Fibroblast of villous mesenchyme (primary cell): ENCODE measurements at places on chromosomes 2 and 18. TPM values are rescaled to one million over a fixed set of nuclear protein-coding genes. Genes with fewer than 3 reads are reported as not detected.

The RMND5A gene
- 15.5 and 24.6 TPM in 2 replicates for total RNA-seq

The CENPO gene
- total RNA-seq: 19.6 and 26.3 TPM in 2 replicates

The ACVR1 gene
- 38.7 and 44.9 TPM in 2 replicates for total RNA-seq

The CIB4 gene
- total RNA-seq: not detected in 2 replicates

The RNF149 gene
- total RNA-seq: 49.3 and 53.5 TPM in 2 replicates

The AQP12A gene
- total RNA-seq: not detected in 2 replicates

The EMILIN1 gene
- 144 and 160 TPM in 2 replicates for total RNA-seq

The ITGA6 gene
- 58.0 and 131 TPM in 2 replicates for total RNA-seq

The NEB gene
- total RNA-seq: under 0.01 TPM in 2 replicates

The DNAH7 gene
- under 0.01 and 0.32 TPM in 2 replicates for total RNA-seq

The CWC22 gene
- 11.3 and 17.3 TPM in 2 replicates for total RNA-seq

The STPG4 gene
- 0.64 and 2.2 TPM in 2 replicates for total RNA-seq

The PSMA8 gene
- not detected in 2 replicates for total RNA-seq

DNA sequence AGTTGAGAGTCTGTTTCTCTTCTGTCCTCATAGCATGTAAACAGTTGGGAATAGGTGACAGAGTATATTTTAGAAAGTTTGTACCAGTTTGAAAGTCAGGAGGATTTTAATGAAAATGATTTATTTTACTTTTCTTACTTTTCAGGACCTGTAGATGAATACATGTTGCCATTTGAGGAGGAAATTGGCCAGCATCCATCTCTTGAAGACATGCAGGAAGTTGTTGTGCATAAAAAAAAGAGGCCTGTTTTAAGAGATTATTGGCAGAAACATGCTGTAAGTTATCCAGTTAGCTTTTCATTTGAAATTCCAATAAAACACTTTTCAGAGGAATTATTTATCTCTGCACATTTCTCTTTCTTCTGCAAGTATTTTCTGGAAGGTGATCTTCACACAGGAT lies 81.1 kb downstream of the ACVR2A start:
- no peak for DNase-seq

- DNase-seq: no peak
These were observed 310.3 kb downstream of the GULP1 start for GRCh38 chr2:188601927-188602326.

DNA sequence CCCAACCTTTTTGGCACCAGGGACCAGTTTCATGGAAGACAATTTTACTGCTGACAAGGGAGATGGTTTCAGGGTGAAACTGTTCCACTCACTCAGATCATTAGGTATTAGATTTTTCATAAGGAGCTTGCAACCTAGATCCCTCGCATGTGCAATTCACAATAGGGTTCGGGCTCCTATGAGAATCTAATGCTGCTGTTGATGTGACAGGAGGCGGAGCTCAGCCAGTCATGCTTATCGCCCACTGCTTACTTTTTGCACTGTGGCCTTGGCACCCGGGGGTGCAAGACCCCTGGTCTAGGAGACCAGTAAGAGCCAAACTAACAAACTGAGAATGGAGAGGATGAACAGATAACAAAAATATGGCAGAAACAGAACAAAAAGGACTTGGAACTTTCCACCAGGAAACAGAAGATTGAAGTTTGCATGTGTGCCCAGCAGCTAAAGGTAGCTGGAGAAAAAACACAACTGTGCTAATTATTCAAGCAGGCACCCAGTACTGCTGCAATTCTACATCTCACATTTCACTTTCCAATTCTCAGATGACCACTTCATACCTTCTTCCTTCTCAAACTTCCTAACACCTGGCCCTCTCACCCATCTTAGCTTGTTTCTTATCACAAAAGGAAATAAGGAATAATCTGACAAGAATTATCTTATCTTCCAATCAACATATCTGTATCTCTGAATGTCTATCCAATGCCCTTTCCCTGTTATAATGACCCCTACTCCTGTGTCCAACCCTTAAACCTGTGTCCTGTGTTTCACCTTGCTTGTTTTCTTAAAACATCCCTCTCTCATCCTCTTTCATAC lies 24.8 kb downstream of the SP3 start:
- no peak for DNase-seq

DNA sequence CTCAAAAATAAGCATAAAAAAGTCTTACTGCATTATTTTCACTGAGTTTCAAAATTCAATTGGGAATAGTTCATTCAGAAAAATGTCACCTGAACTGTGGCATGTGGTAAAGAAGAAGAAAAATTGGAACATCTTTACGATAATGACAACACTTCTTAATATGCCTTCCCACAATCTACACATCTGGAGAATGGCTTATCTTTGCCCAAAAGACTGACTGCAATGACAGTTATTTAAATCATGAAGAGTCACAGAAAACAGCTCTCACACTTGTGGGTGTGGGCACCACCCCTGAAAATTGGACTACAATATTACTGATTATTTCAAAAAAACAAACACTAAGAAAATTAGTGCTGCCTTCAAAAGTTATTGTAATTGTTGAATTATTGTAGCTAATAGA lies 152.3 kb downstream of the USP34 start:
- DNase-seq: no peak

- DNase-seq: no peak
These were observed 427.3 kb downstream of the GALR1 start for GRCh38 chr18:77676910-77677309.

DNA sequence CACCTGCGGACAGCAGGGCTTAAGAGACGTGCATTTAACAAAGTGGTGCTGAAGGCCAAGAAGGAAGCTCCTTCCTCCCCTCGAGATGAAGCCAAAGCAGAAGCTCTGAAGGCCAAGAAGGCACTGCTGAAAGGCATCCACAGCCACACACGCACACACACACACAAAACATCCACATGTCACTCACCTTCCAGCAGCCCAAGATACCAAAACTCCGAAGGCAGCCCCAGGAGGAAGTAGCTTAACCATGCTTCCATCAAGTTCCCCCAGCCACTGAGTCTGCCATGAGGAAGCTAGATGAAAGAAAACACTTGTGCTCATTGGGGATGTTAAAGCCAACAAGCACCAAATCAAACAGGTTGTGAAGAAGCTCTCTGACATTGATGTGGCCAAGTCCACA lies 175.7 kb upstream of the POU3F3 start:
- DNase-seq: no peak

GRCh38 chr2:176424746-176425145 lies 155.5 kb downstream of the MTX2 start:
- no peak for DNase-seq

DNA sequence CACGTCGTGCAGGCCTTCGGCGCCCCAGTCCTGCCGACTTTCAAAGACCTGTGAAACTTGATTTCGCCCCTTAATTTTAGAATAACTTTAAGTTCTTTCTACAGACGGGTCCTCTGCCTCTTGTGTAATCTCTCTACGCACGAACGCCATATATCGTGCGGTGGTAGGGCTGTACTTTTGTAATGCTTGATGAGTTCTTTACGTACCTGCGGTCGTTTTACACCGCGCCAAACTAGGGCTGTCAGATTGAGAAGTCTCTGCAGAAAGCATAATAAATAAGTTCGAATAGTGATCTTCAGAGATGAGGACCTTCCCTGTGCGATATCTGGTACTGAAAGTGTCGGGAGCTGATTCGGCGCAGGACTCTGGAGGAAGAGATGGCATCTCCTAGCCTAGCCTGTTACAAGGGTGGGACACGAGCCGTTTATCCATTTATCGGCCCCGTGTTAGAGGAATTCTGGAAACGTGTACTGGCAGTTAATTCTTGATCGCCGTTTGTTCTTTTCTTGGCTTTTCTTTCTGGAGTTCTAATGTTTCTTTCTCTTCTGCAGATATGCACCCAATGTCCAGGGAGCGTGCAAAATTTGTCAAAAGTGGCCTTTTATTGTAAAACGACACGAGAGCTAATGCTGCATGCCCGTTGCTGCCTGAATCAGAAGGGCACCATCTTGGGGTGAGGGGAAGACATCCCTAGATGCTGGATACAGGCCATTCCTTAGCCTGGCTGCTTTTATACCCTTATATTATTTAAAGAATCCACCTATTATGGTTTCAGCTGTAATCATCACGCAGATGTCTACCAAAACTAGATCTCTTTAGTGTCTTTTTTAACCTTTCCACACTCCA lies 781 bp upstream of the SLC5A6 start:
- DNase-seq: peak; percentile 88

DNA sequence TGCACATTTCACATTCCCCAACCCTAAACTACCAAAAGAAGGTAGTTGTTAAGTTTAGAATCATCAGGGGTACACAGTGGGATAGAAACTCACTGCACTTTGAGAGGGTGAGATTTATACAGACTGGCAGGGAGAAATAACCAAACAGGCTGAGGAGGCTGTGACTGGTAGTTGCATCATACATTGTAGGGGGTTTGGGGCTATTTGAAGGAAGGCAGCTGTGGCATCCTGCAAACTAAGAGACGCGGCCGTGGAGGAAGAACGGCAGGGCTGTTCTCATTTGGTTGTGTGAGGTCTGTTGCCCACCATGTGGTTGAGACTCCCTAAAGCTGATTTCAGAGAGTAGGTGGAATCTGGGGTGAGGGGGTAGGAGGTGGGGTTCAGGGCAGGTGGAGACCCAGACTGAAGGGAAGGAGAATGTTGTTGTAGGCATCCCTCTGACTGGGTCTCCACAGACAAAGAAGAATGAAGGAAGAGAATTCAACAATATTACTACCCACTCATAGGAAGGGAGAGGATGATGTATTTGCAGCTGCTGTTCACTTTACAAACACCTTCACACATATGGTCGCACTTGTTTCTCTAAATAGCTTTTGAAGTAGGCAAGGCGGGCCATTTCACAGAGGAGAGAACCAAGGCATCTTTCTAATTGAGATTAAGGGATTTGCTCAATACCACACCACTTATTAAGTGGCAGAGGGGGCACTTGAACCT lies 170.9 kb upstream of the SIX2 start:
- no peak for DNase-seq

DNA sequence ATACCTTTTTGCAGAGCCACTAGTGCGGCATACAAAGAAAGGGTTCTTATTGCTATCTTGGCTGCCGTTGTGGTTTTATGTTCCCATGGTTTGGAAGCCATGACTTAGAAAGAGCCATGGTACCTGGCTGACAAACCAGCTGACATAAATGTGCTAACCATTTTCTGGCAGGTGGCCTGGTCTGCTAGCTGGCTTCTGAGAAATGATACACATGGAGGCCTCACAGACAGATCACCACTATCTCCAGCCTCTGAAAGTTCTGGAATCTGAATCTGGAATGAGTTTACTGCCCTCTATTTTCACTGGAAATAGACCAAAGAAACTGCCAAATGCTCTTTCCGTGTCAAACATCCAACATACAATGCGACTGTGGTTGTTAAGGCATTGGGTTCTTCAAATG lies 123.7 kb downstream of the QPCT start:
- no peak for DNase-seq

GRCh38 chr18:12306752-12307700 lies 1.0 kb upstream of the TUBB6 start:
- DNase-seq: peak; percentile 82

- DNase-seq: no peak
These were observed 39.5 kb upstream of the RTN4 start for GRCh38 chr2:55089726-55090125.

DNA sequence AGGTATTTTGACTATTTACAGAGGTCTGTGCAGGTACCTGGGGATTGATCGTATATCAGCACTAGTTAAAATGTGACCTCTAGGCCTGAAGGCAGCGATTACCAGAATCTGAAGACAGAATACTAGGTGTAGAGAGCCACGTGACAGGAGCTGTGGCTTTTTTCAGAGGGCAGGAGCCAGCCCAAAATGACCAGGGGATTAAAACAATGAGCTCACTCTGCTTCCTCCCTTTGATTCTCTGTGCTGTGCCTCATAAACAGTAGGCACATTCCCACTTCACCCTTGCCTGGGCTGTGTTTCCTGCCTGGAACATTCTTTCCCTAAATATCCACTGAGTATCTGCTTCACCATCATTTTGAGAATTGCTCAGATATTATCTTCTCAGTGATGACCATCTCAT lies 15.2 kb downstream of the ITGAV start:
- peak; percentile 30 for DNase-seq

DNA sequence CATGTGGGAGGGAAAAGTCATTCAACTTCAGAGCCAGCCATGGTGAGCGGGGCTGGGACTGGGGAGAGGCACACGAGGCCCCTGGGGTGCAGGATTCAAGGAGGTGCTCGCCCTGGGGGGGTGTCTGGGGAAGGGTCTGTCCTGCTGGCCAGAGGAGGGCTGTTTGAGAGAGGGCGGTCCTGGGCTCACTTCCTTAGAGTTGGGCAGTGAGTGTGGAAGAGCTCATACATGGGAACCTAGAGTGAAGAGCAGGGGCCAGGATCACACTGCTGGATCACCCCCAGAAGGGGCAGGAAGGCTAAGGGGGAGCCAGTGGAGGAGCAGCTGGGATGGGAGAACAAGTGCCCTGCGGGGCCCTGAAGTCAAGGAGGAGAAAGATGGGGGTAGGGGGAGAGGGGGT lies 6.5 kb downstream of the SH3BP4 start:
- DNase-seq: no peak

DNA sequence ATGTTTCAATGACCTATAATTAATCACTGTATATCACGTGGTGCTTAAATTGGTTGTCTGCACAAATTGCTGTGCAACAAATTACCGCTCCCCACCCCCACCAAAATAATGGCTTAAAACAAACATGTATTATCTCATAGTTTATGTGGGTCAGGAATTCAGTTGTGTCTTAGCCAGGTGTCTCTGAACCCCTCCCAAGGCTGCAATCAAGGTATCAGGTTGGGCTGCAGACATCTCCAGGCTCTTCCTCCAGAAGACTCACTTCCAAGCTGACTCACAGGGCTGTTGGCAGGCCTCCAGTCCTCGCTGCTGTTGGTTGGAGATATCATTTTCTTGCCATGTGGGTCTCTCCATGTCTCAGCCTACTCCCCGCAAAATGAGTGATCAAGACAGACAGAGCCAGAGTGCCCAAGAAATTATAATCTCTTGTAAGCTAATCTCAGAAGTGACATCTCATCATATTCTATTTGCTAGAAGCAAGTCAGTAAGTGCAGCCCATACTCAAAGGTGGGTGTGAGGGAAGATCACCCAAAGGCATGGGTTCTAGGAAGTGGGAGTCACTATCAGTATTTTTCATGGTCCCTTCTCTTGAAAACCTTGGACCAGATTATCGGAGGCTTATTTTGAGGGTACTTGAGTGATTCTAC lies 38.4 kb downstream of the SPC25 start:
- peak; percentile 47 for DNase-seq

DNA sequence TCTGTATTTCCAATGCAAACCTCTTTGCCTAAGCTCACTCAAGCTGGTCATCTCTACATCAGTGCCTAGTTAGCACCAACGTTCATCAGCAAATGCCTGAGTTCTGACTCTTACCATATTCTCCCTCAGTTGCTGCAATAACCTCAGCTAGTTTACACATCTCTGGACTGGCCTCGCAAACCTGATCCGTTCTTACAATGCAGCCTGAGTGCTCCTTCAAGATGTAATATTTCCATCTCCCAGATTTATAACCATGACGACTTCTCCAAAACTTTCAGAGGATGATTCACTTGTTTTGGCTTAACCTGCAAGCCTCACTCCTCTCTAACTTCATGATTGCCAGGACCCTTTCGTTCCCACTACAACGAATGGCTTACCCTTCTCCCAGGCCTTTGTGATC lies 69.7 kb downstream of the DIPK1C start:
- no peak for DNase-seq
